ENCODE measurements at places on chromosomes 1 and 21.

DNA sequence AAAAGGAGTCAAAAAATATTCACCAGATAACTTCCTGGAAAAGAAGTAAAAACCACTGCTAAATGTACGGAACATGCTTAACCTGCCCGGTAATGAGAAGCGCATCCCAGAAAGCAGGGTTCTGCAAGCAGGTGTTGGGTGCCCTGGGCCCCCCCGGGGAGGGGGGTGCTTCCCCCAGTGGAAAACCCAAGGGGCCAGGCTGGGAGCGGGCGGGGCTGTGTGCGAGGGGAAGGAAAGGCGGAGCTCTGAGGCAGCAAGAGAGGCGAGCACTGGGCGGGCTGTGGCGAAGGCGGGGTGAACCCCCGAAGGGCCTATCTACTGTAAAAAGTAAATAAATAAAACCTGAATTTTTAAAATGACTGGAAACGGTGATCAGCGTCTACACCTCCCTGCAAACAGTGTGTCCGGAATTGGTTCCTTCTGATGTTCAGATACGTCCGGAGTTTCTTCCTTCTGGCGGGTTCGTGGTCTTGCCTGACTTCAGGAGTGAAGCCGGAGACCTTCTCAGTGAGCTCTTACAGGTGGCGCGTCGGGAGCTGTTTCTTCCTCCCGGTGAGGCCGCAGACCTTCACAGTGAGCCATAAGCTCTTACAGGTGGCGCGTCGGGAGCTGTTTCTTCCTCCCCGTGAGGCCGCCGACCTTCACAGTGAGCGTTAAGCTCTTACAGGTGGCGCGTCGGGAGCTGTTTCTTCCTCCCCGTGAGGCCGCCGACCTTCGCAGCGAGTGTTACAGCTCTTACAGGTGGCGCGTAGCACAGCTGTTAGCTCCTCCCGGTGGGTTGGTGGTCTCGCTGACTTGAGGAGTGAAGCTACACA is 13.4 kb downstream of the FTCD start:
- DNase-seq: no peak

GRCh38 chr1:93876244-93876643 is 2.8 kb downstream of the DNTTIP2 start:
- no peak for DNase-seq

DNA sequence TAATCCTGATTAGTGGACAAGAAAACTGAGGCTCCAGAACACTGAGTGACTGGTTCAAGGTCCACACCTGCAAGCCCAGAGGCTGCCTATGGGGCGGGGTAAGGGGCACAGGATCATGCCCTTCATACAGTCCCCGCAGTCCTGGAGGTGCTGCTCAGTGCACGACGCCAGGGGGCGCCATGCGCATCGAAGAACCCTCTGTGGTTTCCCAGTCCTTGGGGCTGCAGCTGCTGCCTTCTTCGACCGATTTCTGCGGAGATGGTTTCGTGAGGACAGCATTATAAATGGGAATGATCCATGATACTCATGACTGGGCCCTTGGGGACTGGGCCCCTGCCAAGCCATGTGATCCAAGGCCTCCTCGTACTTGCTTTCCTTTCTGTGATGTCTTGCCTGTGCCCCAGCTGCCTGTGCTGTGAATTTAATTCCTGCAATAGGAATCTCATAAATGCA is 37.1 kb upstream of the ARHGEF10L start:
- peak; percentile 22 for DNase-seq

DNA sequence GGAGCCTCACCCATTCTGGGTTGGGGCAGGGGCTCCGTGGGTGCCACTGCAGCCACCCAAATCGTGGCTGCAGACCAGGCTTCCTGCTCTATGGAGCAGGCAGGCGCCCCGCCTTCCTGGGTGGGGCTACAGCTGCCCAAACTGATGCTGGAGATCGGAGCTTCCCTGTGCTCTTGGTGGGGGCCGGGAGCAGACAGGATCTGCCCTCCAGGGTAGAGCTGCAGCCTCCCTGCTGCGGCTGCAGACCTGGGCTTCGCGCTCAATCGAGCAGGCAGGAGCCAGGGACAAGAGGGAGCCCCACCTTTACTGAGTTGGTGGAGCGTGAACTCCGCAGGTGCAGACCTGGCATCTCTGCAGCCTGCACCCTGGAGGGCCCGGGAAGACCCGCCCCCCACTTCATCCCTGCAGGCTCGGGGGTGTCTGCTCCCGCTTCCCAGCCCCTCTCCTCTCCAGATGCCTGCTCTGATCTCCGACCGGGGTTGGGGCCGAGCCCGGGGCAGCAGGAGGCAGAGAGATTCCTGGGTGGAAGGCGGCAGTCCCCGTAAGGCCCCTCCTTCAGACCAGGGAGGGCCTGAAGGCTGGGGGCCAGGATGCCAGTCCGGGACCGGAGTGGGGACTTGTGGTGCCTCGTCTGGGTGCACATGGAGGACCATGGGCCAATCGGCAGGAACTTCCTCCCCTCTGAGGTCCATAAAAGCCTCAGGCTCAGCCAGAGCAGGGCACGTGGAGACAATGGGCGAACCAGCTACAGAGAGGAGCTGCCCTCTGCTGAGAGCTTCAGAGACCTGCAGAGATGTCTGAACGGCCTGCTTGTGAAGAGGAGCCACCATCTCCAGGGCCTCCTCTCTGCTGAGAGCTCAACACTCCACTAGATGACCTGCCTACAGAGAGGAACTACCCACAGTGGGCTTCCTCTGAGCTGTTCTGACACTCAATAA is 359.3 kb downstream of the SMYD3 start:
- DNase-seq: no peak

- no peak for DNase-seq
Measured at GRCh38 chr1:161730050-161730564, 8.8 kb downstream of the FCRLB start.

DNA sequence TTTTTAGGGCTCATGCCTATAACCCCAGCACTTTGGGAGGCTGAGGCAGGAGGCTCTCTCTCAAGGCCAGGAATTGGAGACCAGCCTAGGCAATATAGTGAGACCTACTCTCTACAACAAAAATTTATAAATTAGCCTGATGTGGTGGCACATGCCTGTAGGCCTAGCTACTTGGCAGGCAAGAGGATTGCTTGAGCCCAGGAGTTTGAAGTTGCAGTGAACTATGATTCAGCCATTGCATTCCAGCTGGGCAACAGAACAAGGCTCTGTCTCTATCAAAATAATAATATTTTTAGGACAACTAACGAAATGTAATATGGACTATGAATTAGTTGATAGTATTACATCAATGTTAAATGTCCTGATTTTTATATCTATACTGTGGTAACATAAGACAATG is 68.8 kb upstream of the ARID1A start:
- DNase-seq: no peak

DNA sequence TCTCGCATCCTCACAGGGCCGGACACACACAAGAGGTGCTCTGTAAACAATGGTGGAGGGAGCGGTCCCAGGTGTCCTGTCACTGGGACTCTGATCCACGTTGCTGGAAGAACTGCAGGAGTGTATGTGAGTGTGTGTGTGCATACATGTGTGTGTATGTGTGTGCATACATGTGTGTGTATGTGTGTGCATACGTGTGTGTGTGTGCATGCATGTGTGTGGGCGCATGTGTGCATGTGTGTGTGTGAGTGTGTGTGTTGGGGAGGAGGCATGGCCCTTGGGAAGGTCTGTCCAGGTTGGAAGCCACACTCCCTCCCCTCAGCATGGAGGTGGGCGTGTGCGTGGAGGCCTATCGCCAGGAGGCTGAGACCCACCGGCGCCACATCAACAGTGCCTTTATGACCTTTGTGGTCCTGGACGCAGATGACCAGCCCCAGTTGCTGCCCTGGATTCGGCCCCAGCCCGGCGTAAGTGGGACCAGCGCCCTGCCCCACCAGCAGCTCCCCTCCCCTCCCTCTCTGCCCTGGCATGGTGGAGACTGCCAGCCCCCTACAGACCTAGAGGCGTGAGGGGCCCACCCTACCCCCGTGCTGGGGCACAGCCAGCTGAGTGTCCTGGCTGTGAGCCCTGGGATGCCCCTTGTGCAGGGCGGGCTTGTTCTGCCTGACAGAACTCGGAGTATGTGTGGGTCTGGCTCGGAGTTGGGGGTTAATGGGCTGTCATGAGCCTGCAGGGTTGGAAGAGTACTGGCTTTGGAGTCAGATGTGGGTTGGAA is 22.2 kb downstream of the FAM151A start:
- no peak for DNase-seq

- DNase-seq: no peak
Measured at GRCh38 chr1:241212628-241213027, 144.4 kb downstream of the RGS7 start.

GRCh38 chr1:59908084-59908483 is 18.5 kb downstream of the CYP2J2 start:
- DNase-seq: no peak

DNA sequence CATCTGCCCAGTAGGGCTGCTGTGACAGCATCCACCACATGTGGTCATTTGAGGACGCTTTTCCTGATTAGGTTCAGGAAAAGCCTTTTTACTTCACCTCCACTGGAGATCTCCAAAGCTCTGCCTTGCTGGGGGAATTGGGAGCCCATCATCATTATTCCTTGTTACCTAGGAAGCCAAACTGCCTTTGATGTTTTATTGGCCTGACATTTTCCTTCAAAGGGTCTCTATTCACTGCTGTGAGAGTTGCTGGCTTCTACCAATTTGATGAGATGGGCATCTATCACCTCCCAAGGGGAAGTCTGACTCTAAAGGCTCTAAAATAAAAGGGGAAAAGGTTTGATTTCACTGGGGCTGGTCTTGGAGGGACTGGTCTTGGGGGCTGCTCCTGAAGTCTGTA is 678.6 kb downstream of the PTPRU start:
- DNase-seq: no peak

DNA sequence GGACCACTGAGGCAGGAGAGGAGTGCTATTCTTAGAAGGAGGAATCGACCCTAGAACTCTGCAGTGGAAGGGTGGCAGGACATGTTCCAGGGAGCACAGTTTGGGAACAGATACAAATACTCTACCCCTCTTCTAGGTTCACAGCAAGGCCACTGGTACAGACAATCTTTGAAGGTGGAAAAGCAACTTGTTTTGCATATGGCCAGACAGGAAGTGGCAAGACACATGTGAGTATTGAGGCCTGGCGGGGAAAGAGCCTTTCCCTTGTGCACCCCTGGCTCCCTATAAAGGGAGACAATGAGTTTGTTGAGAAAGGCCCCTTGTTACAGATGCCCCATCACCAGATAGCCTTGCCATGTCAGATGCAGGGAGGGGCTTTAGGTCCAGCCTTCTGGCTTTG is 17.8 kb downstream of the KIF2C start:
- no peak for DNase-seq

DNA sequence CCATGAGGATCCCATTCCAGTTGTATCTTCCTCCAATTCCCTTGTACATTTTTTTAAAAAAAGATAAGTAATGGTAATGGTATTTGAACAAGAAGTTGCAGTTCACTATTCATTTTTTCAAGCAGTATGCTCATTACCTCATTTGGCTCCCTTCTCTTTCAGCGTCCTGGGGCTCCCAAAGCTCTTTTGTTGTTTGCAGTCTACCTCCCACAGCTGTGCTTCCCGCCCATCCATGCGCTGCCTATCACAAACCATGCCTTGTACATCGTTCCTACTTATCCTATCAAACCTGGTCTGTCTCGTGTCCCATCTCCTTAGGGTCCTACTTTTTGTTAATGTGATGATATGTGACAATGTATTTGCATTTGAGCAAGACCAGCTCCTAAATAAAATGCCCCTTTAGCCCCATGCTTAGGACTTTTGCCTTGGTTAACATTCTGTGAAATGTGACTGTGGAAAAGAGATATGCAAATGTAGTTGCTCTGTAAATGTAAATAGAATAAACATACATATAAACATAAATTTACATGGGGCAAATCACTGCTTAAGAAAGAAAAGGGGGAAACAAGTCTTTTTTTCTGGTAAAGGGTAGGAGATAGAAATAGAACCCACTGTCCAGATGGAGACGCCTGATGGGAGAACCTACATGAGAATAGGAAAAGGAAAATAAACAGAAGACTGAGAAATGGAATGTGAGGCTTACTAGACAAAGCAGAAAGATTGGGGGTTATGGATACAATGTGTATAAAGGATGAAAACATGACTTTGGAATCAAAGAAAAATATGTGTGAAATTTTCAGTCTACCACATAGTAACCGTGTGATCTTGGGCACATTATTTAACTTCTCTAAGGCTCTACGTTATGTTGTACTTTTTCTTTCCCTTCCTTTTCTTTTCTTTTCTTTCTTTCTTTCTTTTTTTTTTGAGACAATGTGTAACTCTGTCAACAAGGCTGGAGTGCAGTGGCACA is 59.8 kb upstream of the PLXNA2 start:
- DNase-seq: no peak

DNA sequence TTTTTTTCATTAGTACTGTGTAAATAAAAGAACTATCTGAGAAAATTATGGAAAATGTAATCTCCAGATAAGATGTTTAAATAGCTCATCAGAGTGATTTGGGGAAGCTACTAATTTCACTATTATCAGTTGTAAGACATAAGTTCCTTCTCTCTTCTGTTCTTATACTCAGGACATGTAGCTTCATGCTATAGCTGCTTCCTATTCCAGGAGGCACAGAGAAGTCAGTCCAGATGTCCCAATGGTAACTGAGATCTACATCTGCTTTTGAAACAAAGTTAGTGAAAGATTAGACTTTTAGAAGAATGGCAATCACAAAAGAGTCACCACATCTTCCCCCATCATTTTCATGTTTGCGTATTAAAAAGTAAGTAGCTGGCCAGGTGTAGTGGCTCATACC is 5.6 kb downstream of the MAP3K21 start:
- DNase-seq: no peak

DNA sequence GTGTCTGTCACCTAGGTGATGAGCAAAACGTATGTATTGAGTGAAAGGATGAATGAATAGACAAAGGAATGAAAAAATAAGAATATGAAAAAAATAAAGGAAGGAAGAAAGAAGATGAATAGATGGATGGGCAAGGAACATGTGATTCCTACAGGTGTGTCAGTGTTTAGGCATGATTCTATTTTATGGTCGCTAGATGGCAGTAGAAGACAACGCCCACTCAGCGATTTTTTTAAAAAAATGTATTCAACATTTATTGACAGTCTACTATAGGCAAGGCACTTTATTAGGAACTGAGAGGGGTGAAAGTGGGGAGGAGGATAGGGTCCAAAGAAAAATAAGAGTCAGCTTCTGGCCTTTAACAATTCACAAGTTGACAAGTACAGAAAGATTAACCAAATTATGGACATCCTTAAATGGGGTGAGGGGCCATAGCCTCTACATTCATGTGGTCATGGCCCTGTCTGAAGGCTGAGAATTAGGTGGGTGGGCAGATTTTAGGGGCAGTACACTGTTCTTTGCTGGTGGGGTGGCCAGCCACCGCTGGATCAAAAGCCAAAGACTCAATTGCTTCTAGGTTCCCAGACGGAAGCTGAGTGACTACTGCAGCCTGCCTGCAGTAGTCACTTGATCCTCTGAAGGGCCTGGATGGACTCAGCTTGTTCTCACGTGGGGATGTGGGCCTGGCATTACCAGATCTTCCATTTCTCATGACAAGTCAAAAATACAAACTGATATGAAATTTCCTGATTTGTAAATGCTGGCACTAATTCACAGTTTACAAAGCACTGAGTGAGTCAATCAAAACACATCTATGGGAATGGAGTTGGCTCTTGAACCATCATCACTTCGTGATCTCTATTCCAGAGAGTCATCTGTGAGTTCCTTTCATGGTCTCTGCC is 83.9 kb downstream of the FASLG start:
- no peak for DNase-seq

All from stimulated activated CD4-positive, alpha-beta T cell treated with anti-CD3 and anti-CD28 coated beads, Interleukin-12 subunit alpha, Interleukin-12 subunit beta, amount 100 ng/mL, for 4 hours (primary cell).